ENCODE measurements at places on chromosomes 1 and 21.

DNA sequence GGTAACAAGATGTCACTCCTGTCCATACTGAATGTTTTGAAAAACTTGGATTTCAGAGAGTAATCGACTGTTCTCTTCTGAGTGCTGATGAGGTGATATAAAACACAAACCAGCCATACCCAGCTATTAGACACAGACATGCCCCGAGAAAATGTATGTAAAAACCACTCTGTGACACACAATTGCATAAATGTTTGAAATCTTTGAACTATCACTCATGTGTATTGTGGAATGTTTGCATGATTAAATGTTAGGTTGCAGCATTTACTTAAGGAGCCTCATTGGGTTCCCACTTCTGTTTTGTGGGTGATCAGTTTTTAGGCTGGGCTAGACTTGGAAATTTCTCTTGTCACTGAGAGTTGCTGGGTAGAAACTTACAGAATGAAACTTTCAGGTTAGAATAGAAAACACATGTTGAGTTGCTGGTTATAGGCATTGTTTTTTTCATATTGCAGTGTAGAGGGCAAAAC is 270.4 kb upstream of the B3GALT2 start:
- no peak for DNase-seq

DNA sequence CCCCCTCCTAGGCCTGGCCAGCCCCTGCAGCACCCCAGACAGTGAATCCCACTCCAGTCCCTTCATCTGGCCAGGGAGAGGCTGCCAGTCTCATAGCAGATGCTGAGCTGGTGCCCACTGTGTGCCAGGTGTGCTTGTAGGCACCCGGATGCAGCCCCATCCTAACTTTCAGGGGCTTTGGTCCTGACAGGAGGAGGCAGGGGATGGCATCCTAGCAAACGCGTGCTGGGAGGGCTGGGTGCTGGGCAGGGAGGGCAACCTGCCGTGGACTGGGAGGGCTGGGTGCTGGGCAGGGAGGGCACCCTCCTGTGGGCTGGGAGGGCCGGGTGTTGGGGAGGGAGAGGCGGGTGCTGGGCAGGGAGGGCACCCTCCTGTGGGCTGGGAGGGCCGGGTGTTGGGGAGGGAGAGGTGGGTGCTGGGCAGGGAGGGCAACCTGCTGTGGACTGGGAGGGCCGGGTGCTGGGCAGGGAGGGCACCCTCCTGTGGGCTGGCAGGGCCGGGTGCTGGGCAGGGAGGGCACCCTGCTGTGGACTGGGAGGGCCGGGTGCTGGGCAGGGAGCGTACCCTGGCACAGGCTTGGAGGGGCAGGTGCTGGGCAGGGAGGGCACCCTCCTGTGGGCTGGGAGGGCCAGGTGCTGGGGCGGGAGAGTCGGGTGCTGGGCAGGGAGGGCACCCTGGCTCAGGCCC is 35.3 kb downstream of the SLC19A1 start:
- DNase-seq, result no peak

DNA sequence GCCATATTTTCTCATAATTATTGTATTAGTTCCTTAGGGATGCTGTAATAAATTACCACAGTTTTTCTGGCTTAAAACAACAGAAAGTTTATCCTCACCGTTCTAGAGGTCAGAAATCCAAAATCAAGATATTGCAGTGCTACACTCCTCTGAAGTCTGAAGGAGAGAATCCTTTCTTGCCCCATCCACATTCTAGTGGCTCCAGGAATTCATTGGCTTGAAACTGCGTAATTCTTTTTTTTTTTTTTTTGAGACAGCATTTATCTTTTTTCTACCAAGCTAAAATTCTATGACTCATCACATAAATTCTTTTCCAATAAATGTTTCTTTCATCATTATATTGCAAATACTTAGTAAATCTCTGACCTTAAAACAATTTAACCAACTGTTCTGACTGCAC is 451.0 kb upstream of the RGS18 start:
- DNase-seq, result no peak

- no peak for DNase-seq
These were observed 144.6 kb downstream of the GALNT2 start for GRCh38 chr1:230211436-230212145.

DNA sequence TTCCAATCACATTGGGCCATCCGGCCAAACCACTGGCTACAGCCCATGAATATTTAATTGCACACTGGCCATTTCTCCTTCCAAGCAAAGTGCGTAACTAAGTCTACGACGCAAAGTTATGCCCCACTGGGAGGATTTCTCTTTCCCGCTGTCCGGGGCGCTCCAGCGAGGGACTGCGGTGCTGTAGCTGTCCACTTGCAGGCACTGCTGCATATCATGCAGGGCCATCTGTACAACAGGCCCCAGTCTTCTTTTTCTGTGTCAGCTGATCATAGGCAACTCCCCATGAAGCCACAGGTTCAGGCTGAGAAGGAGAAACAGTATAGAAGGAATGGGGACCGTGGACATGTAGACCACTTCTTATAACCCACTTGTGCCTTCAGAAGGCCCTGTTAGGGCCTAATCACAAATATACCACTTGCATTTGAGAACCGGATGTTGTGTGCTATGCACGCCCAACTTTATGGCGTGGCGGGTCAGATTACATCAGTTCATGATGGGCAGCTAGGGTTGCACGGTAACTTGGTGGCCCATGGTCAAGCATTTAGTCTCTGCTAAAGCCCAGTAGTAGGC is 58.0 kb downstream of the ADSS2 start:
- DNase-seq, result no peak

DNA sequence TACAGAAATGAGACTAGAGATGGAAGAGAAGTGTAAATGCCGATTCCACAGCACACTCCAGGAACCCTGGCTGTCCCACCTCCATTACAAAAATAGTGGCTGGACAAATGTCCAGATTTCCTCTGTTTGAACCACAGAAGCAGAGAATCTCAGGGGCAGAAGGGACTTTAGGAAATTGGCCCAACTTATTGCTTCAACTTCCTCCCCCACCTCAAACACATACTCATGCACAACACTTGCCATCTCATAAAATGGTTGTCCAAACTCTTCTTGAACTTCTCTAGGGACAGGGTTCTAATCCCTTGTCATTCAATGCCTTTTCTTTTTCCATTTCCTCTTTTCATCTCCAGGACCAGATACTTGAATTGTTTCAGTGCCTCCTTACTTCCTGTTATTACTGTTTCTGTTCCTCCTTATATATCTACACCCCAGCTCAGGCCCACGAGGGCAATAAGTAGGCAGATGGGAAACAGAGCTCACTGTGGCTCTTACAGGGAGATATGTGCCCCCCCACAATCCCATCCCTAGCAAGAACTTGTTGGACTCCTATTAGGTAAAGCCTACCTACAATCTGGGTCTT is 8.5 kb upstream of the B4GALT3 start:
- DNase-seq, result peak; percentile 80

GRCh38 chr1:175602026-175602585 is 141.3 kb downstream of the TNR start:
- peak; percentile 19 for DNase-seq

GRCh38 chr1:149846042-149846441 is 53.3 kb upstream of the BOLA1 start:
- DNase-seq, result peak; percentile 23

GRCh38 chr21:45996311-45997204 is 15.0 kb downstream of the COL6A1 start:
- no peak for DNase-seq

DNA sequence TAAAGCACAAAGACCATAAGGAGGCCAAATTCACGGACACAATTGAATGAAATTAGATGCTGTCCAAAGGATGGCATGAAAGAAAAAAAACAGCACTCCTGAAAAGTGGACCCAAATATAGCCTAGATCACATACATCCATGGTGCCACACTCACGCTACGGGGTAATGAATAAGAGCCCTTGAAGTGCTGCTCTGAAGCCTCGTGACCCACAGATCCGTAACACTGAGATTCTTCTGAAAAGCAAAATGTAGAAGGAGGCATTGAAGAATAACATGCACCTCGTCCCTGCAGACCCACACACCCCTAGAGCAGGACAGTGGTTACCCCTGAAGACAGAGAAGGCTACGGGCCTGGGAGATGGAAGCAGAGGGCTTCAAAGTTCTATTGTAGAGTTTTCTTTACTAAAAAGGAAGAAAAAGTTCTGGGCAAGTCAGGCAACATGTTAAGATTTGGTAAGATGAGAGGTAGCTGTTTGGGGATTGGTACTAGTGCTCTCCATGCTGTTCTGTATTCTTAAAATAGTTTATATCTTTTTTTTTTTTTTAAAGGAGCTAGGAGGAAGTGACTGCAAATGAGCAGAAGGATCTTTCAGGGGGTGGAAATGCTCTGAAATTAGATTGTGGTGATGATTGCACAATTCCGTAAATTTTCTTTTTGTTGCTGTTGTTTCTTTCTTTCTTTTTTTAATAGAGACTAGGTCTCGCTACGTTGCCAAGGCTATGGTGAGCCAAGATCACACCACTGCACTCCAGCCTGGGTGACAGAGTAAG is 4.1 kb upstream of the ITGB2 start:
- peak; percentile 79 for DNase-seq

DNA sequence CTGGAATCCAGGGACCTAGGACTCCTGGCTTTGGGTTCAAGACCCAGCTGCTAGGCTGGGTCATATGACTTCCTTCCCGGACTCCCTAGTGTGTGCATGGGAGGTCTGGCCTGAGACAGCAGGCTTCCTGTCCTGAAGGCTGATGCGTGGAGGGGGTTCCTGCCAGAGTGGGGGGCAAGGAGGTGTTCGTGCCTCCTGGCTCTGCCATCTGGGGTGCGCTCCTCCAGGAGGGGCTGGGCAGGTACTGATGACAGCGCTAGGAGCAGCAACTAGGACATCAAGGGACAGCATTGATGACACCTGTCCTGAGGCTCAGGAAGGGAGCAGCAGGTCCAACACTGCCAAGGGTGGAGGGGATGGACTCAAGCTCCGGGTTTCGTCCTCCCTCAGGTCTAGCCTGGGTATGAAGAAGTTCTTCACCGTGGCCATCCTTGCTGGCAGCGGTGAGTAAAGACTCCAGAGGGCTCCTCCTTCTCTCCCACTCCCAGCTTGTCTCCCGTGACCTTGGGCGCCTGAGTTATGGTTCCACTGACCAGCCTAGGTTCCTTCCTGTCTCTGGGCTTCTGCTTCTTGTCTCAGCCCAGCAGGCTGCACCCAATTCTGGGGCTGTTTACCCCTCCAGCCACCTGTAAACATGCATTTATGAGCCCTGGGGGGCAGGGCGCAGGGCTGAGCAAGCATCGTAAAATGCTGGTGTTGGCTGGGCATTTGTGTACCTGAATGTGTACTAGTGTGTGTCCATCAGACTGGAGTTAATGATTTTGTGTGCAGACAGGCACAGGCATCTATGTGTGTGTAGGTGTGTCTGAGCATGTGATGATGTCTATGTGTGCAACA is 871 bp downstream of the PLA2G2F start:
- DNase-seq, result no peak

- no peak for DNase-seq
These were observed 42.2 kb upstream of the TNFSF4 start for GRCh38 chr1:173249349-173249748.

GRCh38 chr1:59500950-59501742 is 204.3 kb downstream of the FGGY start:
- peak; percentile 60 for DNase-seq

- DNase-seq, result no peak
These were observed 55.2 kb upstream of the KAZN start for GRCh38 chr1:14543191-14543840.

- DNase-seq, result peak; percentile 22
These were observed 176.5 kb downstream of the EIF4G3 start for GRCh38 chr1:21000245-21000594.

DNA sequence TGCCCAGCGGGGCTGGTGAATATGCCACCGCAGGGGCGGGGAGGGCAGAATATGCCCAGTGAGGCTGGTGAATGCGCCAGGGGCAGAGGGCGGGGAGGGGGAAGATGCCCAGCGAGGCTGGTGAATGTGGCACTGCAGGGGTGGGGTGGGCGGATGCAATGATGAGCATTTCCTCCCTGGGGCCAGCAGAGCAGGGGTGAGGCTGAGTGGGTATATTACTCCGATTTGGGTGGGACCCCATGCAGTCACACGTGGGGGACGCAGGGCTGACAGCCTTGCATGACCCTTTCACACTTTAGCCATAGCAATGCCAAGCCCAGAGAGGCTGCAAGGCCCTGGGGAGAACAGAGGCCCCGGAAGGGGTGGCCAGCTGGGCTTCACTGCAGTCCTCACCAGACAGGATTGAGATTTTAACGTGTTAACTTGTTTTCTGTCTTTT is 9.3 kb upstream of the SLX9 start:
- DNase-seq, result peak; percentile 53

- DNase-seq, result no peak
These were observed 2.5 kb downstream of the COL6A2 start for GRCh38 chr21:46100426-46100825.

- no peak for DNase-seq
These were observed 555.9 kb downstream of the USP25 start for GRCh38 chr21:16285605-16286126.

GRCh38 chr1:162040657-162041056 is 17.0 kb upstream of the OLFML2B start:
- peak; percentile 59 for DNase-seq

DNA sequence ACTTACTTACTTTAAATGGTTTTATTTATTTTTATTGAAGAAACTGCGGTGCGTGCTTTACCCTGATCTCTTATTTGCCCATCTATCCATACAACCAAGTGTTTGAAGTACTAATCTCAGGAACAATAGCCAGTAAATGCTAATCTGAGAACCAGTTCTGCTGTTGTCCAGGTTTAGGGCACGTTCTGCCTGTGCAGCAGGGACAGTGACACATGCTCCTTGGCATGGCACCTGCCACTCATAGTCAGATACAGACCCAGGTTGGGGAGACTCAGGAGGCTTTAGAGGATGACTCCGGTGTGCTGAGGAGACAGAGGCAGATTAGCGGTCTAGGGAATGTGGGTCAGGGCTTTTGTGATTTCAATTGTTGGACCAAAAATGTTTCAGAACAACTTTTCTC is 83.6 kb downstream of the NRIP1 start:
- no peak for DNase-seq

GRCh38 chr1:231418101-231418740 is 3.9 kb downstream of the EGLN1 start:
- DNase-seq, result no peak

DNA sequence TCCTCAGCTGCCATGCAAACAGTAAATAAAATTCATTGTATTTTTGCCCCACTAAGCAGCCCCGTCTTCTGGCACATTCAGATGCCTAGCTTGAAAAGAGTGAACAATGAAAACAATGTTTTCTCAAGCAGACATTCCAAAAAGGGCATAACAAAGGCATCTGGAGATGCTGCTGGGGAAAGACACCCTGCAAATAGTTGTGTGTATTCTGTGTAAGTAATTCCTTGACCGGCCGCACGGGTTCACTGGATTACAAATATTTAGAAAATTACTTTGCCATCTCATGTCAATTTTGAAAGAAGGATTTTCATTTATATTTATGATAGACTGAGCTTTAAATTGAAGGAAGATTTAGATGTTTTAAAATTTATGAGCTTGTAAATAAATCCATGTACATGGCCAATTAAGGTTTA is 142.2 kb downstream of the SLC45A1 start:
- DNase-seq, result no peak

DNA sequence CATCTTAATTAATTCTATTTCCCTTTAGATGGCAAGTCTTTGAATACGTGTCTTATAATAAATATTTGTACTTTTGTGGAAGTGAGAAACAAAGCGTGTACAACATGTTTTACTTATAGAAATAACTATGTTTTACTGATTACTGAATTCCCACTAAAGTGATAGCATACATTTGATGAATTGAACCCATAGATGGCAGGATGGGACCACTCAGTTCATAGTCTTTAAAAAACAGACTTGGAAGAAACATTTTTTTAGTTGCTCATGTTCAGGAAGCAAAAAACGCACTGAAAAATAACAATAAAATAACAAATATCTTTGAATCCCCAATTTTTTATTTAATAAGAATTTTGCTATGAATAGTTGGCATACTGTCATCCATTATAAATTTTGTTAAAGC is 507.1 kb upstream of the ZRANB2 start:
- peak; percentile 40 for DNase-seq

- peak; percentile 63 for DNase-seq
These were observed 17.6 kb downstream of the FCRL4 start for GRCh38 chr1:157580179-157580827.

All from NB4 (cell line).